ENCODE measurements at places on chromosomes 12 and 14.

- no peak for DNase-seq
Measured at GRCh38 chr12:14619741-14620501, 52.2 kb upstream of the PLBD1 start.

DNA sequence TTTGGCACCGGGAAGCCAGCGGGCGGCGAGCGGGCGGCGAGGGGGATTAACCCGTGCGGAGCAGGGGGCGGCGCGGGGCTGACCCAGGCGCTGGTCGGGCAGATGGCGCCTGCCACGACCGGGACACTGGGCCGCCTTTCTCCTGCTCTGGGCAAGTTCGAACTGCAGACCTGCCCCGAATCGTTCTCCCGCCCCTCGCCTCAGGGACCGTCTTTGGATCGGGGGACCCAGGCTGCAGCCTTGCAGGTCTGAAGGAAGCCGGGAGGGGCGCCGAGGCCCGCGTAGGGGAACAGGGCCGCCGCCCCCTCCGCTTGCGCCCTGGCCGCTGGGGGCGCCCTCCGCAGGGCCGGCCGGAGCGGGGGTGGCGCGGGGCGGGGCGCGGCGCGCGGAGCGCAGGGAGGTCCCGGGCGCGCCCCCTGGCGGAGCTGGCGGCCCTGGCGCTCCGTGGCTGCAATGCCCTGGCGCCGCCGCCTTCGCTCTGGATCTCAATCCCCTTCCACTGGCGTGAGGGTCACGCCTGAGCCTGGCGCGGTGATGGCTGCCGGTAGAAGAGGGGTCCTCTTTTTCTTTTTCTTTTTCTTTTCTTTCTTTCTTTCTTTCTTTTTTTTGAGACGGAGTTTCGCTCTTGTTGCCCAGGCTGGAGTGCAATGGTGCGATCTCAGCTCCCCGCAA, 449 bp upstream of the LTBP2 start:
- DNase-seq, result peak; percentile 83

DNA sequence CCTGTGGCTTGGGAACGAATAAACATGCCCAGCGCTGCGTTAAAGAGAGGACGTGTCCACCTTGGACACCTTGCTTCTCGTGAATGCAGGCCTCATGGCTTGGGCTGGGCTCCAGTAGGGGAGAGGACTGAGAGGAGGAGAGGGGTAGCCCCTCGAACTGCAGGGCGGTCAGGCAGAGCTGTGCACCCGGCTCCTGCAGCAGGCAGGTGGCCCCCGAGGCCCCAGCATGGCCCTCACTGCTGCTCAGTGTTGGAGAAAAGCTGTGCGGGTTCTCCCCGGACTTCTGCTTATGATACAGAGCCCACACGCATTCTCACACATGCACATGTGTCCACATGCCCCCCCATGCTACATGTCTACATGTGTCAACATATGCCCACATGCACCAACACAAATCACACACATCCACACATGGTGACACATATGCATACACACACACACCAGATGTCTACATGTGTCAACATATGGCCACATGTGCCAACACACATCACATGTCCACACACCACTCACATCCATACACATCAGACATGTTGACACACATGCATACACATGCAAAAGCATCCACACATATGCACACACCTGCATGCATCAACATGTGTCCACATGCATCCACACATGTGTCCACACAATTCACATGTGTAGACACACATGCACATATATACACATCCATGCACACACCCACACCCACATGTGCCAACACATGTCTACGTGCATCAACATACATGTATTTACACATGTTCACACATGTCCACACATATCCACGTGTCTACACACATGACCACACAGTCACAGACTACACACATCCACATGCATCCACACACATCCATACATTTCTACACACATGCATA, 3.0 kb downstream of the ADGRD1 start:
- DNase-seq, result no peak

GRCh38 chr12:113815031-113815430, 151.1 kb downstream of the RBM19 start:
- no peak for DNase-seq

DNA sequence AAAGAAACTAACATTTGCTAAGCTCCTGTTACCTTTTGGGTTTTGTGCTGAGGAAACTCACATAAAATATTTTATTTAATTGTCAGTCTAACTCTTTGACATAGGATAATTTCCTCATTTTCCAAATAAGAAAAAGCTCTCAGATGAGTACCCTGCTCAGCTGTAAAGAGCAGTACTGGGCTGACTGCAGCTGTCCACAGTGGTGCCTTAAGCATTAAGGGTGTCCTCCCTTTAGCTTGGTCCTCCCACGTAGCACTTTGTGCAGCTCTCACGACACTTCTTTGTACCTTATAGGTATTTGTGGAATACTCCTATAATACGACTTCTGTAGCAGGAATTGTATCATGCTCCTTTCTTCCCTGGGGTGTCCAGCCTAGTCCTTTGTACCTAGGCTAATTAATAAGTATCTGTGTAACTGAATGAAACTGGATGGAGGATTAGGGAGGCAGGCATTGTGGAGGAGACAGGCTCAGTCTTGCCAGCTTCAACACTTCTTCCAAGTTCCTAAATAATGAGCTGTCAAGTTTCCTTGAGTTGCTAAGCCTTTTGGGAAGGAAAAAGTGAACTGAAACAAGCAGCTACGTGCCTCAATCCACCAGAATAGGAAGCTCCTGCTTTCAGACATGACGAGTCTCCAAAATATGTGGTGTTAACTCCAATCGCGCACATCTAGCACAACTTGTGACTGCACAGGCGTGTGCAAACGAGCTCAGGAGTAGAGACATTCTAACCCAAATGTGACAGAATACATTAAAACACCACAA, 123.0 kb downstream of the SLC38A4 start:
- DNase-seq, result no peak

DNA sequence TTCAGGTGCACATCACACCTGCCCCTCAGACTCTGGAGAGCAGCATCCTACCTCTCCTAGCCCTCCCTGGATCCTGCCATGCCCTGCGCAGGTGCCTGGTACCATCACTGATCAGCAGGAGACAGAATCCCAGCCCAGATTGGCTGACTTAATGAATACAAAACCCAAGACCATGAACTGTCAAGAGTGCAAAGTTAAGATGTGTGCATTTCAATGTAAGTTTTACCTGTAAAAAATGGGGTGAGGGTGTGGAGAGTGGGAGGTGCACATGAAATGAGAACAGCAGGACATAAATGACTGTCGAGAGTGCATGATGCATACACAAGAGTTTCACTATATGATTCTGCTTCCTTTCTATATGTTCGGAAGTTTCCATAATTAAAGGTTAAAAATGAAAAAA, 57.9 kb upstream of the GPR68 start:
- DNase-seq, result no peak

- DNase-seq, result peak; percentile 27
Measured at GRCh38 chr12:93767524-93767863, 90.3 kb downstream of the CRADD start.

- no peak for DNase-seq
Measured at GRCh38 chr12:2641207-2641606, 153.6 kb upstream of the FKBP4 start.

- DNase-seq, result no peak
Measured at GRCh38 chr14:35695647-35696046, 113.4 kb downstream of the RALGAPA1 start.

- DNase-seq, result no peak
Measured at GRCh38 chr12:2431810-2432209, 363.0 kb upstream of the FKBP4 start.

DNA sequence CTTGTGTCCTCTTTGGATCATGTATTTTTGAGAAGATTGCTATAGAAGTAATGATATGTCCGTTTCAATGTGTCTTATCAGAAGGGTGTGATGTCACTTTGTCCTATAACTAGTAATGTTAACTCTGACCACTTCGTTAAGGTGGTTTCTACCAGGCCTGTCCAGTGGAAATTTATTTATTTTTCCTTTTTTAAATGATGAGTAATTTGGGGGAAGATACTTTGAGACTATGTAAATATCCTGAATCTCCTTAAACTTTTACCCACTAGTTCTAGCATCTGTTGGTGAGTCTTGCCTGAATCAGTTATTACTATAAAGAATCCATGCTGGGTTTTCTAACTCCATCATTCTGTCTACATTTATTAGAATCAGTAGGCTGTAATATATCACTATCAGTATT, 15.3 kb downstream of the EP400 start:
- no peak for DNase-seq

DNA sequence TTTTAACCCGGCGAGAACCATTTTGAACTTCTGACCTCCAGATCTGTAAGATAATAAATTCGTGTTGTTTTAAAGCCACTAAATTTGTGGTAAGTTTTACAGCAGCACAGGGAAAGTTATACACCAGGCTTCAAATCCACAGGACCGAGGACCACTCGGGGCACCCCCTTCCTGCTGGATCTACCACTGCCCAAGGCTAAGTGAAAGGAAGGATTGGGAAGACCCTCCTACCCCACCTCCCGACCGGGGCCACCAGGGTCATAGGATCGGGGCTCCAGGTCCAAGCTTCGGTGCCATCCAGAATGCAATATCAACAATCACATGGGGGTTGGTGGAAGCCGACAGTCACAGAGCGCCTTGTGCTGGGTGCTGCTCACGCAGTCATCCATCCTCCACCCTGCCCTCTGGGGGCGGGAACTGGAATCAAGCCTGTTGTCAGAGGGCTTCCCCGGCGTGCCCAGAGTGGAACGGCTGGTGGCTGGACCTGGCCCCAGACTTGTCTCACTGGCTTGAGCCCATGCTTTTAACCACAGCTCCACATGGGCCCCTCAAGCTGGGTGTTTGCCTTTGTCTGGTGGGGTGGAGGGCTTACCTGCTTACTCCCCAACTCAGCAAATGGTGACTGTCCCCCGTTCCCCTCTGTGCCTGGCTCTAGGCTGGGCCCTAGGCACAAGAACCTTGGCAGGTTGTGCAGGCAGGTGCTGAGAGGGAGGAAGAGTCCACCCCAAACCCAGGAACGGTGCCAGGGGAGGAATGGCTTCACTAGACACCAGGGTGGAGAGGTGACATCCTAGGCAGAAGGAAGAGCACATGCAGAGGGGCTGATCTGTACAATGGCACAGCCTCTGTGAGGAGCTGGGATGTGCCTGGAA, 180.3 kb upstream of the RTL1 start:
- DNase-seq, result no peak

- no peak for DNase-seq
Measured at GRCh38 chr14:76236172-76237130, 84.7 kb downstream of the GPATCH2L start.

- no peak for DNase-seq
Measured at GRCh38 chr12:119082496-119082895, 96.2 kb upstream of the HSPB8 start.

DNA sequence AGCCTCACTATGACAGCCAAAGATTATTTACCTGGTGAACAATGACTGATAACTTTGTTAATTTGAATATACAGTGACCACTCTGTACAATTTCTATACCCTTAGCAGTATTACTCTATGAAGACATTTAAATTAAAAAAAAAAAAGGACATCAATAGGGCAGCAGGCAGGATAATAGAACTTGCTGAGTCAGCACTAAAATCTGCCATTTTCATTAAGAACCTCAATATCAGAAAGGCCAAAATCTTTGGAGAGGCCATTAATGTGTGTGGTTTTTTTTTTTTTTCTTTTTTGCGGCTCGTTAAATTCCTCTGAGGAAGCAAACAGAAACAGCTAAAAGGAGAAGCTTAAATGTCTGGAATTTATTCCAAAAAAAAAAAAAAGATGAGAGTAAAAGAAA, 73.7 kb downstream of the FOXN3 start:
- DNase-seq, result no peak

DNA sequence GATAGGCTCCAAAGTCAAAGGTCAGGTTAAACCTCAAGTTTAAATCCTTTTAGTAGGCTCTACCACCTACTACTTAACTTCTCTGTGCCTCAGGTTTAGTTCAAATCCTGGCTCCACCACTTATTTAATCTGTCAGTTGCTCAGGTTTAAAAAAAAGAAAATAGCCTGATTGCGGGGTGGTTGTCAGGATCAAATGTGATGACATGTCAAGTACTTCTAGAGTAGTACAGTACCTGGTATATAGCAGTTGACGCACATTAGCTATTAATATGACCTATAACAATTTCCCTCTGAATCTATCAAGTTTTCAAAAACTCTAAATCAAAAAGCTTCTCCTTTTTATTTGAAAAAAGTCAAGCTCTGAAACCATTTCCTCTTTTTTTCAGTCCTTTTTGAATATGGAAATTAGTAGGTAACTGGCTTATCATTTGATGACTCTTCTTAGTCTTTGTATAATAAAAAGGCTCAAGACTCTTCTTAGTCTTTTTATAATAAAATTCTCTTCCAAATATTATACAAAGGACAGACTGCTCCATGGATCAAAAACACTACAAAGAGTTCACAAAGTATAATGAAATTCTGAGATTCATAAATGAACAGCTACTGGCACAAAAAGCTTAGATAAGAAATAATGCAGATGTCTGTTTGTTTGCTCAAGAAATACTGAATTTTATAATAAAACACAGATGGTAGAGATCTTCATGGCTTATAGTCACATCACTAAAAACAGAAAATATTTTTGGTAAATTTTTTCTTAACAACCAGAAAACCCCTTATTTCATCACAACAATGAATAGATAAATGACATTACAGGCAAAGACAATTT, 5.0 kb downstream of the OSBPL8 start:
- DNase-seq, result no peak

DNA sequence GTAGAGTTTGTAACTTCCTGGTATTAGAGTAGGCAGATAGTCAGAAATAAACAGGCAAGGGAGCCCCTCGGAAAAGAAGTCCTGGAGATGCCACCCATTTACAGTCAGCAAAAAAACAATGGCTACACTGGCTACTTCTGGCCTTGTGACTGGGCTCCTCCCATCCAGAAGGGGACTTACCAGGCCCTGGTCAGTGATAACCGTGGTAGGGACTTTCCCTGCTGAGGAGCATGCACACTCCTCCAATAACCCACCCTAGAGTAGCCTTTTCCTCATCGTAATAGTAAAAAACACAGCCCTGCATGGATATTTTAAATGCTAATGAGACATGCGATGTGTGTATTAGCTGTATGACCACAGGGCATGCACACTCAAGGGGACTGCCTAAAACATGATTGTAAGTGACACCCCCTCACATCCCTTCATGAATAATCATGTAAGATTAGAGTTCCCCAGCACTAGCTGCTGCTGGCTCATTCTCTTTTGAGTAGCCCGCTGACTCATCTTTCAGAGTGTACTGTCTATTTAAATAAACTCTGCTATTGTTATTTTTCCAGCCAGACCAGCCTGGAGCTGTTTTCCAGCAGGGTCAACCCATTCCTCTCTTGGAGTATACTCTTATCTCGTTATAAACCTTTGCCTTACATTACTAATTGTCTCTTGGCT, 413.8 kb upstream of the TMTC1 start:
- no peak for DNase-seq

GRCh38 chr12:131209082-131210070, 255.7 kb downstream of the ADGRD1 start:
- DNase-seq, result no peak

- DNase-seq, result no peak
Measured at GRCh38 chr14:104227806-104228205, 89.4 kb downstream of the KIF26A start.

- DNase-seq, result no peak
Measured at GRCh38 chr14:66293533-66294105, 192.6 kb upstream of the CCDC196 start.
